Stimulated activated CD4-positive, alpha-beta T cell treated with anti-CD3 and anti-CD28 coated beads, Interleukin-1b, Interleukin-23, amount 100 ng/mL, for 1 hour (primary cell): ENCODE measurements at places on chromosomes 7 and 10.

DNA sequence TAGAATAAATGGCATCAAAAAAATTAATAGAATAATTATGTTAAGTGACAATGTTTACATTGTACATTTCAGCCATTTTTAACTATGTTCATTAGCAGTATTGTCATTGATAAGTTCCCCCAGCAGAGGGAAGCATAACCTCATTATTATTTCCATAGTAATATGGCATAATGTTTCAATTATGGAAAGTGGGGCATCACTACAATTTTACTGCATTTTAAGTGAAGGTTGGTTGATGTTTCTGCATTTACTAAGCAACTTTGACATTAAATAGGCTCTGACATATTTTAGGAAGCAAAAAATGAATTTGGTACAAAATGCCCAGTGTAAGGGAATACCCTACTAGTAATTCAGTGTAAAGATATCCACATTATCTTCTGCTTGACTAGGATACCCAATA is 218.3 kb downstream of the SEMA3A start:
- no peak for DNase-seq

- no peak for DNase-seq
These were observed 15.0 kb upstream of the FAM24B start for GRCh38 chr10:122894261-122894944.

DNA sequence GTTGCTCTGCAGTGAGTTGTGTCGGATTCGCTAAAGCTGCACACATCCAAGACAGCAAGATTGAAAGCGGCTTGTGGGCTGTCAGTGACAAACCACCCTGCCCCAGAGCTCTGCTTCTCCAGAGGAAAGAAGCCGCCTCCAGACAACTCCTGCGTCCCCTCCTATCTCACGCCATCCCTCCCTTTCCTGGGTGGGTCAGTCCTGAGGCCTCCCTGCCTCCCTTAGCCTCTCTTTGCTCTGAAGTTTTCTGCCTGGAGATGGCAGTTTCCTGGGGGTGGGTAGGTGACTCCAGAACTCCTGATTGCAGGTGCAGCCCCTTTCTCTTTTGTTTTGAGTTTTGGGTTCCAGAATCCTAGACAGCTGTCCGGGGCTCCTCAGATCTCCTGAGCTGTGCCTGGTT is 78.7 kb downstream of the EMX2 start:
- no peak for DNase-seq

- DNase-seq: no peak
These were observed 52.7 kb upstream of the SLC29A3 start for GRCh38 chr10:71266147-71266917.

- no peak for DNase-seq
These were observed 73.6 kb upstream of the DNAJB6 start for GRCh38 chr7:157263156-157263555.

DNA sequence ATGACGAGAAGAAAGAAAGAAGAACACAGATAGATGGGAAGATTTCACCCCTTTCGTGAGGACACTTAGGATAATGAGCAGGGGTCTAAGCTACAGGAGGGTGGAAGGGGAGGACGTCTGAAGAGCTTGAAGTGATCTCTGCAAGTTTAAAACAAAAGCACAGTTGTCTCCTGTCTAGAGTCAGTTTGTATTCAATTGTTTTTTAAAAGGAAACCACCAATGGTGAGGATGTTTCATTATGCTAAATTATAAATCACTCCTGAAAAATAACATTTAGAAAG is 85.9 kb downstream of the ADAM12 start:
- no peak for DNase-seq

DNA sequence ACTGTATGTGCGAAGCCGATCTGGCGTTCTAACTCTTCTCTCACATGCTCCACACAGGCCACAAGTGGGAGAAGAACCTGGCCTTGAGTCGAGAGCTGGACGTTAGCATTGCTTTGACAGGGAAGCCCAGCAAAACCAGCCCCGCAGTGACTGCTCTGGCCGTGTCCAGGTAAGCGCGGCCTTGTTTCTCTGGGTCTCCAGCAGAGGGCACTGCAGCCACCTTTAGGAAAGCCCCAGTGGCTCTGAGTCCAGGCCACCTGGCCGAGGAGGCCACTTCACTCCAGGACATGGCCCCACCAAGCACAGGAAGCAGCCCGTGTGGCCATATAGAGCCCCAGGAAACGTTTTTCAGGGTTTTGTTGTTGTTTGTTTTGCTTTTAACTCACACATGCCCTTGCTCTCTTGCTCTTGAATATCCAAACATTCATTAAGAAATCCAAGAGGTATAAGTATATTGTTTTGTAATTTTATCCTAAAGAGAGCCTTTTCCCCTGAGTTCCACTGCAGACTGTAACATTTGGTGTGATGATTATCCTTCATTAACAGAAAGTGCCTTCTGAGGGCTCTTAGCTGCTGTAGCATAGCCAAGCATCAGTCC is 41.8 kb upstream of the LRRC18 start:
- no peak for DNase-seq

DNA sequence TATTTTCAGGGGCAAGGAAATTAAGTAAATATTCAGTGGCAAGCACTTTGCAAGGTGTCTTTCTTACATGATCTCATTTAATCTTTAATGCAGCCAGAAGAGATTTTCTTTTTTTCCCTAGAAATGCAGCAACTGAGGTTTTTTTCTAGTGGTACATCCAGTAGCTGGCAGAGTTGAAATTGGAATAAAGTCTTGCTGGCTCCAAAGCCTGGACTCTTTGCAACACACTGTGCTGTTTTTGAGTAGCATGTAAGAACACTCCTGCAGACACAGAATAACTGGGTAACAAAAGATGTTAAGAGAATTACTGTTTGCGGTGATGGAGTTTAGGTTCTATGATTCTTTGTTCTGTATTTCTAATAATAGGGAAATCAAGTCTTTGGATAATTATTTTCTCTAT is 123.6 kb downstream of the PON1 start:
- no peak for DNase-seq

DNA sequence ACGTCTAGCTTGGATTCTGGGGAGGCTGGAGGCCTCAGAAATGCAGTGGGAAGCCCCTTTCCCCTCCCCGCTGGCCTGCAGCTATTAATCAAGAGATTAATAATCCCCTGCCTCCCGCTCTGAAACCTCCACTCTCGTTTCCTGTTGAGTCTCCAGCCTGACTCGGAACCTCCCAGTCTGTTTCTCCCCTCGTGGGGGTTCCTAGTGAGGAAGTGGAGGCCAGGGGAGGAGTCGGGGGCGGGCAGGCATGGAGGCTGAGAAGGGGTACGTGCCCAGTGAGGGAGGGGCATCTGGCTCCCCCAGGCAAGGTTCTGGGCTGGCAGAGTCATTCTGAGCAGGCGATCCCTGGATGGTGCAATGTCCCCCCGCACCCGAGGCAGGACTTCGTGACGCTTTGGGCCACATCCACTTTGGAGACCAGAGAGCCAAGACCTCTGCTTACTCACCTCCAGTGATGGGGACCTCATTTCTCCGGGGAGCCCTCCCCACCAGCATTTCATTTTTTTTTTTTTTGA is 73.6 kb downstream of the COL26A1 start:
- DNase-seq: no peak

- no peak for DNase-seq
These were observed 69.5 kb upstream of the RSBN1L start for GRCh38 chr7:77626586-77627308.

GRCh38 chr10:91521439-91521838 is 111.3 kb downstream of the HECTD2 start:
- no peak for DNase-seq

DNA sequence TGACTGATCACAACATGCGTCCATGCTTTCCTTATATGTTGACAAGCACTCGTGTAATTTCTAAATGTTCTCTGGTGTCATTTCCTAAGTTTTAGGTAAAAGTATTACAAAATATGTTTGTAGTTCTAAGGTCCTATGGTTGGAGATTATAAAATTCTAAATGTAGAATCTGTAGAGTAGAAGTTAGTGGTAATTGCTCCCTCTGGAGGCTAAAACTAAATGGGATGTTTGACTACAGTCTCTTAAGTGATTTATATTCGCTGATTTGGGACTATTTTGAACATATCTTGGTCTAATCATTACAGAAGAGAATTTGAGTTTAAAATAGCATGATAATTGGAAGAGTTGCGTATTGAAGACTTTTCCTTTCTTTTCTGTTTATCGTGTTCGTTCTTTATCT is 74.1 kb downstream of the ZMYND11 start:
- DNase-seq: no peak

DNA sequence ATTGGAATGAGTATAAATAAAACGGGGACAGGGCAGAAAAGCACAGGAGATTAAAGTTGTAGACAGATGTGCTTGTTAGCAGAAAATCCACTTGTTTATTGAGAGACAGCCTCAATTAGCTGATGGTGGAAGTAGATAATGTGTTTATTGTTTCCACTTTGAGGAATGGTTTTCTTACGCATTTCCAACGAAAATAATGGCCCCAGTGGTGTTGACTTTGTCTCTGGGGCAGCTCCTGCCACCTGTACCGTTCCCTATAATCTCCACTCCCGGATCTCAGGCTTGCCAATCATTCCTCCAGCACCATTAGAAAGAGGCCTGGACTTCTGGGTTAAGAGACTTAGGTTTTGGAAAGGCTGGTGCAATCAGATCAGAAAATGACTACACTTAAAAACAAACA is 638.7 kb downstream of the PARD3 start:
- no peak for DNase-seq

GRCh38 chr7:55288070-55288824 is 76.9 kb upstream of the LANCL2 start:
- no peak for DNase-seq

DNA sequence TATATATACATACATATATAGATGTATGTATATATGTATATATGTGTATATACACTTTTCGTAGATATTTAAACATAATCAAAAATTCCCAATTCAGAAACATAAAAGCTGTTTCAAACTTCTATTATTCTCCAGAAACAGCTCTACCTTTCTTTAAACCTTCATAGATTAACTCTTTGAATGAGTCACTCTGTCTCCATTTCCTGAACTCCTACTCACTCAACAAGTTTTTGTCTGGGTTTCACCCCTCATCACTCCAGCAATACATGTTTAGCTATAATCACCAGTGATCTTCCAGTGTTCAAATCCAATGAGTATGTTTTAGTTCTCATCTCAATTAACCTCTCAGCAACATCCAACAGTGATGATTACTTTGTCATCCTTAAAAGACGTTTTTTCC is 9.6 kb downstream of the DGKB start:
- DNase-seq: no peak

DNA sequence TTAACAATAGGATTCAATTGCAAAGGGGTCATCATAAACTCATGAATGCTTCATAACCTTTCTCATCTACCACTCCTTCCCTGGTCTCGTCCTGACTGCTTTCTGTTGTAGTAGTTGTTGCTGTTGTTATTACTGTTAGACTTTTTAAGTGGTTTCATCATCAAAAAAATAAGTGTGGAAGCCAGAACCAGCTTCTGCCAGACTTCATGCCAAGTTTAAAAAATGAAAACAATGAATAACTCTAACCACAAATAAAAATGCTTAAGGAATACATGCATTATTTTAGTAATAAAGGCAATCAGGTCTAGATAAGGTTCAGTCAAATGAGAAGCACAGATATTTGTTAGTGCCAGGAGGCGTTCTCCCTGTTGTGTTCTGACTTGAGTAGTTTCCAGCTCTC is 85.4 kb downstream of the PCLO start:
- no peak for DNase-seq

DNA sequence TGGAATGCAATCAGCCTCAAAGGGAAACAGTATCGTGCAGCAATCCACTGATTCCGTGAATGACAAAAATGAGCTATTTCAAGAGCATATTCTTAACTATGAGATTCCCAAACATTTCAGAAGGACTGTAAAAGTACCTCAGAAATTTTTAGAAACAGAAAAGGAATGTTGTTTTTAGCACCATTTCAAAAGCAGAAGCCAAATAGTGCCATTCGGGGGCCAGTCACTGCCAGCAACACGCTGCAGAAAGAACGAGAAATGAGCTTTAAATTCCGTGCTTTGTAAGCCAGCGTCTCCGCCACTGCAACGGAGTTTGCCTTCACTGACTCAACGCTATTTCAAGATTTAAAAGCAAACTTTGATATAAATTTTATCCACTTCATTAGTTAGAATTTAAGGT is 6.3 kb downstream of the NUDT5 start:
- no peak for DNase-seq

- no peak for DNase-seq
These were observed 18.5 kb upstream of the SRGN start for GRCh38 chr10:69069090-69070042.

- DNase-seq: no peak
These were observed 220.1 kb upstream of the RNF32 start for GRCh38 chr7:156420496-156420895.

DNA sequence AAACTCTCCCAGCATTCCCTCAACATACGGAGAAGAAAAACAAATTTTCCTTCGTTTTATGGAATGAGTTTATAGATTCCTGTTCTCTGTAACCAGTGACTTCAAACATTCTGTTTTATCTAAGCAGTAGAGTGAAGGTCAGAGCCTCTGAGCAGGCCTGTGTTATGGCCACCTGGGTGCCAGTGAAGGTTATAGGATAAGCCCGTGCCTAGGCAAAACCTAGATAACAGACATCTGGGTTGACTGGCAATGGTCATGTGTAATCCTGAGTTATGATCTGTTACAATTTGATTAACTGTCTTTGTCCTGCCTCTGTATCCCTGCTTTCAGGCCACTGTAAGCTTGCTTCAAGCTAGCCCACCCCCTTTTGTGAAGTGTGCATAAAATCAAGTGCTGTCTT is 8.3 kb downstream of the LSM5 start:
- no peak for DNase-seq

DNA sequence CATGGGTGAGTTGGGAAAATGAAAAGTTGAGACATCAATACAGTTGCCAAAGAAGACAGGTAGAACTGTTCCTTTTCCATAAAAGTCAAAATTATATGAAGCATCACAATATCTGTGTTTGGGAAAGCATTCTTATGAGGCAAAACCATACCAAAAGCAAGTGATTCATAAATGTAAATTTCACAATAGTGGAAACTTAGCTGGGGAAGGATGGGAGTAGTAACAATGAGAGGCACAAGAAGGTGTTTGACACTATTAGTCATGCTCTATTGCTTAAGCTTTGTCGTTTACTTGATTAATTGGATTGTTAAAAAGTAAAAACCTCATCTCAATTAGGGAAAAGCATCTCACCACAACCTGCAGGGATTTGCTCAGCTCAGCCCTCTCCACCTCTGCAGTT is 240.2 kb downstream of the C7orf25 start:
- no peak for DNase-seq

DNA sequence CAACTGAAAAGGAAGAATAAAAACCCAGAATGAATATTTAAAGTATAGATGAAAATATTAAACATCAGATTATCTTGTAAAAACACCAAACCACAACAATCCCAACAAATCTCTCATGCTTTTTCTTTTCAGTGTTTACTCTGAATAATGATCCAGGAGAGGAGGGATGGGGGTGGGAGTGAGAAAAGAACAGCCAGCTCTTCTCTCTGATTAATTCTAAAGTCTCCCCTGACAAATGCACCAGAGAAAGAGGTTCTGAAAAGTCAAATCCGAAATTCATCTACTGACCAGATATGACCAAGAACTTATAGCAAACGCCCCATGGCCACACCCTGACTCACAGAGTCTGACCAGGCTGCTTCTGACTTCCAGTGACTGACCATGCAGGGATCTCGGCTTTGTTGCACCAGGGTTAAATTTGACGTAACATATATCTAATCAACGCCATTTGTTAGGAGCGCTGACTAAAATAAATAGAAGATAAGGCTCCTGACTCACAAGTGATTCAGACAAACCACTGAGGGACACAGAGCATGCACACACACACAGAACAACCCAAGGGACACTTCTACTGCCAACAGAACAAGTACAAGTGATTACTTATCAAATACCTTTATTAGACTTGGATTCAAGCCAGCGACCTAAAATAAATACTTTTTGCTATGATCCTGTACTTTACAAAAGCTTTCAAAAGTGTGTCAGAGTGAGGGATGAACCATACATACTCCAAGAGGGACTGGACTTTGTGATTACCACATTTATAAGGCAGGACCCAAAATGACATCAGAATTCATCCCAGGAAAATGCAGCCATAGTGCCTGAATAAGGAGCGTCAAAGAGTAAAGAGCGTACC is 9.3 kb upstream of the SPOCK2 start:
- no peak for DNase-seq
